NCI-H187 treated with DMSO at 0.1 percent for 48 hours (cell line): ENCODE measurements at places on chromosomes 7 and 10.

DNA sequence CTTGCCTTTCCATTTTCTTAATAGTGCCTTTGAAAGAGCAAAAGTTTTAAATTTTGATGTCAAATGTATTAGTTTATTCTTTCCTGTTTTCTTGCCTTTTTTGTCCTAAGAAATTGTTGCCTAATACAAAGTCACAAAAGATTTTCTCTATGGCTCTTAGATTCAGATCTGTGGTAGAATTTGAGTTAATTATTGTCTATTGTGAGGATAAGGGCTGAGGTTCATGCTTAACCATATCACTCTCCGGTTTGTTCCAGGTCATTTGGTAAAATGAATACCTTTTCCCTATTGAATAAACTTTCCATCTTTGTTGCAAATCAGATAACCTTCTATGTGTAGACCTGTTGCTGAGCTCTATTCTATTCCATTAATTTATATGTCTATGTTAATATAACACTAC lies 96.0 kb downstream of the NOD1 start:
- DNase-seq = no peak

- DNase-seq = no peak
Observed at GRCh38 chr10:101941871-101942270, 98.3 kb upstream of the KCNIP2 start.

GRCh38 chr10:104925232-104925851 lies 284.3 kb downstream of the SORCS3 start:
- no peak for DNase-seq

- DNase-seq = no peak
Observed at GRCh38 chr10:42755028-42755451, 27.6 kb upstream of the BMS1 start.
